Fibroblast of upper back skin (primary cell): ENCODE measurements at places on chromosomes 6 and 20.
A peak's percentile ranks its signal among the peaks of the same experiment; 100 is the strongest.

GRCh38 chr6:14452567-14453527 is 335.3 kb downstream of the CD83 start:
- DNase-seq = no peak

GRCh38 chr6:152598901-152599537 is 38.1 kb downstream of the SYNE1 start:
- peak; percentile 7 for DNase-seq

- DNase-seq = no peak
Observed at GRCh38 chr6:122569230-122569771, 40.9 kb upstream of the PKIB start.

- DNase-seq = peak; percentile 8
Observed at GRCh38 chr20:35773154-35773751, 1.4 kb downstream of the PHF20 start.

GRCh38 chr6:159790956-159791598 is 810 bp downstream of the MRPL18 start:
- DNase-seq = no peak

GRCh38 chr20:23970049-23970448 is 18.5 kb downstream of the GGTLC1 start:
- no peak for DNase-seq

DNA sequence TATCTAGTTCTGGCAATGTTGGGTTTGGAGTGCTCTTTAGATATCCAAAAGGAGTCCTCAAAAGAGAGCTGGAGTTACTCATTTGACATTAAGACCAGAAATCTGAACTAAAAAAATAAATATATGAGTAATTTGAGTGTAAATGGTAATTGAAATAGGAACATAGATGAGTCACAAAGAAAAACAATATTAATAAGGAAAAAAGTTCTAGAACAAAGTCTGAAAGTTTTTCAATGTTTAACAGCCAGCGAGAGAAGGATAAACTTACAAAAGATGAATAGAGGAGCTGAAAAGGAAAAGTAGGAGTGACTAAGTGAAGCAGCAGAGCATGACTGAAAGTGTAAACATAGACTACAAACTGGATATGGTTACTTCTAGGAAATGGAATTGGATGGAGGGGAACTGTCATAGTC is 46.8 kb downstream of the EPM2A start:
- no peak for DNase-seq

GRCh38 chr6:134936476-134936875 is 13.4 kb downstream of the ALDH8A1 start:
- DNase-seq = peak; percentile 30

DNA sequence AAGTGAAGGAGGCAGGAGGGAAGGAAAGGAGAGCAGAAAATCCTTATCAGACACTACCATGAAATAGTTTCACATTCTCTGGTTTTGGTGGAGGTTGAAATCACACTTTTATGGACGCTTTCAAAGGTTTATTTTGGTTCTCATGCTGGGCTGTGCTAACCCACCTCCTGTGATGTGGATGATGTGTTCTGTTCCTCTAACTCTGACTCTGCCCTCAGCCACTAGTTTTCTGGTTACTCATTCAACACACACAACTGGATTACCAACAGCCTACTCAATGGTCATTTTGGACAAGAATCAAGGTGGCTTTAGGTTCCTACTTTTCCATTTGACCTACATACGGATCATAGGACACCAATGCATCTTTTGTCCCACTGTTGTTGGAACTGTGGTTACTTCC is 522.1 kb upstream of the BTBD3 start:
- DNase-seq = no peak

GRCh38 chr20:6956574-6956973 is 189.1 kb downstream of the BMP2 start:
- DNase-seq = peak; percentile 8

DNA sequence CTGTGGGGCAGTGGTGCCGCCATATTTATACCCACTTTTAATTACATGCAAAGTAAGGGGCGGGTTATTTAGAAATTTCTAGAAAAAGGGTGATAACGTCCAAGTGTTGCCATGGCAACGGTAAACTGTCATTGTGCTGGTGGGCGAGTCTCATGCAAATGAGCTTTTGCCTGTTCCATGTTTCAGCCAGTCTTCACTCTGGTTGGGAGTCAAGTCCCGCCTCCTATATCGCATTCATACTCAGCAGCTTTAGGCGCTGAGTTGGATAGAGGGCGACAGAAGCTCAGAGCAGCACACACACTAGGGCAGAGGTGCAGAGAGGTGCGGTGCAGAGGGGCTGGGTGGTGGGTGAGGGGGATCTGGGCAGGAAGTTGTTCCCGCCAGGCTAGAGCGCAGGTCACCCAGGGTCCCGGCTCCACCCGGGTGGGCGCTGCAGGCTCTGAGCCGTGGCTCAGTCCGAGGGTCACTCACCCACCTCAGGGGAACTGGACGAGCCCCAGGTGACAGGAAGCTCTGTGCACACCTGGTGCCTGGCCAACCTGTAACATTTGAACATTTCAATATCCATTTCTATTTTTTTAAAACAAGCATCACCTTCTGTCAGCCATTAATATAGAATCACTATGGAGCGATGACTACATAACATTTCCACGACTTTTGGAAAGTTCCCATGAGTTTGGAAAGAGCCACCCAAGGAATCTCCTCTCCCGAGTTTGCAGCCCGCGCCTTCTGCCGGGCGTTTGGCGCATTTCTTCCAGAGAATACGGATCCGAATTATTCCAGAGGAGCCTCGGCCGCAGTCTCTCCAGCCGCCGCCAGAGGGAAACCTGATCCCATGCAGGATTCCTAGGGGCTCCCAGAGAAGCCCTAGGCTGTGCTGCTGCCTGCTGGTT is 89.1 kb upstream of the PHACTR3 start:
- peak; percentile 63 for DNase-seq

GRCh38 chr6:133749427-133749826 is 139.5 kb upstream of the TCF21 start:
- DNase-seq = no peak

- no peak for DNase-seq
Observed at GRCh38 chr6:1496836-1497760, 107.7 kb downstream of the FOXF2 start.

- DNase-seq = peak; percentile 89
Observed at GRCh38 chr6:141105481-141105880, 1027.2 kb upstream of the GJE1 start.

DNA sequence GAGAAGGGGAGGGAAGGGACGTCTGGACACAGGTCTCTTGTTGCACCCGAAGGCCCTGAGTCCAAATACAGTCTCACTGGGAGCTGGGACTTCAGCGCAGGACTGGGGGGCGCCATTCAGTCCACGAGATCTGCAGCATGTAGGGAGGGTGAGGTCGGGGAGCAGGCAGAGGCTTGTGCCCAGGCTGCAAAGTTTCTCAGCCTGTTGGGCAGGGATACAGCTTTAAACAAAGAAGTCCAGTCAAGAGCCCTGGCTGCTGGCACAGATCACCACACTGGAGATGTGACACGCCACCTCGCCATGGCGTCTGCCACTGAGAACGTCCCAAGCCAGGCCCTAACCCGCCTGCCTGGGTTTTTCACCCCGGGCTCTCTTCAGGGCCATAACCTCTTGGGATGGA is 256.6 kb downstream of the DLL1 start:
- no peak for DNase-seq

- DNase-seq = no peak
Observed at GRCh38 chr6:147438758-147439528, 69.5 kb upstream of the SAMD5 start.

GRCh38 chr6:126437205-126437604 is 97.3 kb downstream of the CENPW start:
- no peak for DNase-seq

DNA sequence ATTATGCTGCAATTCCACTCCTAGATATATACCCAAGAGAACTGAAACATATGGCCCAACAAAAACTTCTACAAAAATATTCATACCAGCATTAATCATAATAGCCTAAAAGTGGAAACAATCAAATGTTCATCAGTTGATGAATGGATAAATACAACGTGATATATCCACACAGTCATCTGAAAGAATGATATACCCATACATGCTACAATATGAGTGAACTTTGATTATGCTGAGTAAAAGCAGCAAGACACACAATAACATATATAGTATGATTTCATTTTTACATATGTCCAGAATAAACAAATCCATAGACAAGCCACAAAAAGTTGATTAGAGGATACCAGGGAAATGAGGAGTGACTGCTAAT is 30.7 kb downstream of the CDK19 start:
- DNase-seq = no peak

- DNase-seq = no peak
Observed at GRCh38 chr6:111687652-111688051, 82.0 kb upstream of the TRAF3IP2 start.

DNA sequence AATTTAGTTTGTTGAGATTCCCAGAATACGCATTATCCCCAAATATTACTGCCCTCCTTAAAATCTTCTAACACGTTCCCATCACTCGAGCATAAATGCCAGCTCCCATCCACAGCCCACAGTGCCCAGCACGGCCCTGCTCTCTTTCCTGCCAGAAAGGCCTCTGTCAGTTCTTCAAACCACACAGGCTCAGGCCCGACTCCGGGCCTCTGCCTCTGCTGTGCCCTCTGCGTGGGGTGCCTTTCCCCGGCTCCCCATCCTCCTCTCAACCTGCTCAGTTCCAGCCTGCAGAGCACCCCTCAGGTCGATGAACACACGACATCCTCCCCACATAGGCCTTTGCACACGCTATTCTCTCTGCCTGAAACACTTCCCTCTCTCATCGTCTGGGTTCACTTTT is 12.8 kb downstream of the ULBP3 start:
- DNase-seq = no peak

GRCh38 chr6:25615471-25615870 is 36.5 kb upstream of the SCGN start:
- DNase-seq = no peak

DNA sequence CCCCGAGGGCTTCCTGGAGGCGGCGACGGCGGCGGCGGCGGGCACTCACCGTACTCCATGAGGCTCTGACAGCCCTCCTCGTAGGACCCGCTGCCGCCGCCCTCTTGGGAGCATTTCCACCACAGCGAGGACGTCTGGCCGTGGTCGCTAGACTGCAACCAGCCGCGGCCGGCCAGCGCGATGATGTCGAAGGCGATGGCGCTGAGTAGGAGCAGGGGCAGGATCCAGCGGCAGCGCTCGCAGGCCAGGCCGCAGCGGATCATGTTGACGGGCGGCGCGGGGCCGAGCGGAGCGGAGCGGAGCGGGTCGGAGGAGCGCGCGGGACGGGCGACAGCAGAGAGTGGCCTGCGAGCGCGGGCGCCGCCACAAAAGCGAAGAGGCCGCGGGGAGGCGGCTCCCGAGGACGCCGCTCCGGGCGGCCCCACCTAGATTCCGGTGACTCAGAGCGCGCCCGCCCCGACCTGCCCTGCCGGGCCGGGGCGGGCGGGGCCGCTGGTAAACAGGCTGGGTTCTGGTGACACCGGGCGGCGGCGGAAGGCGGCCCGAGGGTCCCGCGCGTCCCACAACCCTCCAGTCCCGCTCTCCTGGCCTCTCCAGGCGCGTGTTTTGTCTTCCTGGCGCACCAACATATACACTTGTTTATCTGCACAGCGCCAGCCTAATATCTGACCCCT is at the start of gene PERP:
TSS of gene PERP (minus strand) at position 342 of the 674 bp plus-strand sequence. CDS start at position 263, 79 bp downstream.
- DNase-seq = peak; percentile 23

DNA sequence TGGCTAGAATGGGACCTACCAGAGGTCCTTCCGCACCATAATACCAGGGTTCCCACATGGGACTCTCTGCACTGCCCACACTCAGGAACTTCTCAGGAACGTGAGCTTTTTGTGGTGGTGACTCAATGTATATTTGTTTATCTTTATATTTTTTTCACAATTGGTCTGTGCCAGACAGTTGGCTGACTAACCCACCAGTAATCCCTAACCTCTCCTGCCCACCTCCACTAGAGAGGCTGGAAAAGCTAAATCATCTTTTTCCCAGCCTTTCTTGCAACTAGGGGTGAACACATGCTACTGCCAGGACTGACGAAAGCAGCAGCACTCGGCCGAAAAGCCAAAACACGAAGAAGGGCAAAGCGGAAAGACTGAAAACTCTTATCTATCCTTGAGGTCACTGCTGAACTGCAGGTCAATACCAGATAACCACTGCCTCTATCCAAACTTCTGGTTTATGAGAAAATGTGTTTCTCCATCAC is 112.9 kb downstream of the TRERF1 start:
- peak; percentile 94 for DNase-seq

DNA sequence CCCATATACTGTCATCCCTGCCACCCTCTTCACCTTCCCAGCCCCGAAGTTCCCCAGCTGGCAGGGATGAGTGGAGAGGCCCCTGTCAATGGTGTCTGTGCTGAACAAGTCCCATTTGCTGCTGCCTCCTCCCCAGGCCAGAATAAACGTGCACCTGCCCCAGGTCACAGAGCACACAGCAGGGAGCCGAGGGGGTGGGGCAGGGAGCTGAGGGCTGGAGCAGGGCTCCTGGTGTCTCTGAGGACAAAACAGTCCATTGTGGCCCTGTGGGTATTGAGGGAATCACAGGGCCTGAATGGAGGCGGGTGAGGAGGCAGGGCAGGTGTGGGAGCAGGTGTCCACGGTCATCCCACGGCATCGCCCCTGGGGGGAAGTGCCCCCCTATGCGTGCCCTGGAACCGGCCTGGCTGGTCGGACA is 55.8 kb downstream of the SNAI1 start:
- no peak for DNase-seq

DNA sequence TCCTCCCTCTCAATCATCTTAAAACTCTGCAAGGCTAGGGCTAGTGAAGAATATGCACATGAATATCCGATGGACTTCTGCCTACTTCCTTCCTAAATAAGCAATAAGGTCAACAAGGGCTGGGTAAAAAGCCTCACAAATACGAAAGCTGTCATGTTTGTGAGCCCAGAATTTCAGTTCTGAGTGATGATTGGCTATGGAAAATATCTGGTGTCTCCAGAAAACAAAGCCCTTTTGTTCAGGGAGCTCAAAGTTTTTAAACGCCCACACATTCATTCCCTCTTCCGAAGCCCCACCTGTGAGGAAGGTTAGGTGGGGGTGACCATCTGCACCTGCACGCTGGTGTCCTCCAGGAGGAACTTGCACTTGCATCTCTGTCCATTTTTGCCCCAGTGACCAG is 126.9 kb upstream of the ARMC2 start:
- DNase-seq = no peak

- DNase-seq = peak; percentile 16
Observed at GRCh38 chr6:109961611-109962041, 16.5 kb upstream of the GPR6 start.

GRCh38 chr6:119482850-119483285 is 133.3 kb upstream of the MAN1A1 start:
- no peak for DNase-seq

- no peak for DNase-seq
Observed at GRCh38 chr6:134632024-134632423, 314.1 kb upstream of the SGK1 start.

DNA sequence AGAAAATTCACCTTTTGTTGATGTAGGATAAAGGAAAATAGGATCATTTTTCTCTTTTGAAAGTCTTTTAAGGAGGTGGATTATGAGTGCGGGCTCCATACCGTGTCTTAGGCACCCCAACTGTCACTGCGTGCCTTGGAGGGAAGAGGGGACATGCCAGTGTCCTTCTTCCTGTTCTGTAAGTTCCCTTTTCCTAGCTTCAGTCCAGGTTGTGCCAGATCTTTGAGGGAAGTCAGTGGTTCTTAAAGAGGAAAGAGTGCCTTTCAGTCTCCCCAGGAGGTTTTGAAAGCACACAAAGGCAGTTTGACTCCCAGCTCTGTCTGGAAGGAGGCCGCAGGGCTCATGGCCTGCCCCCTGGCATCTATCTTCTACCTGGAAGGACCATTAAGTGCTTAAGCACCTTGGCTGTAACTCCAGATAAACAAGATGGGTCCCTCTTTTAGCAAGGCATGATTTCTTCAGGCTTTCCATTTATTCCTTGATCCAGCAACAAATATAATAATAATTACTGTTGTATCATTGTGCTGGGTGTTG is 13.0 kb downstream of the EFCAB8 start:
- no peak for DNase-seq
